ENCODE measurements at places on chromosomes 11 and 22.

- no peak for DNase-seq
Measured at GRCh38 chr22:35600476-35600875, 16.7 kb downstream of the MB start.

DNA sequence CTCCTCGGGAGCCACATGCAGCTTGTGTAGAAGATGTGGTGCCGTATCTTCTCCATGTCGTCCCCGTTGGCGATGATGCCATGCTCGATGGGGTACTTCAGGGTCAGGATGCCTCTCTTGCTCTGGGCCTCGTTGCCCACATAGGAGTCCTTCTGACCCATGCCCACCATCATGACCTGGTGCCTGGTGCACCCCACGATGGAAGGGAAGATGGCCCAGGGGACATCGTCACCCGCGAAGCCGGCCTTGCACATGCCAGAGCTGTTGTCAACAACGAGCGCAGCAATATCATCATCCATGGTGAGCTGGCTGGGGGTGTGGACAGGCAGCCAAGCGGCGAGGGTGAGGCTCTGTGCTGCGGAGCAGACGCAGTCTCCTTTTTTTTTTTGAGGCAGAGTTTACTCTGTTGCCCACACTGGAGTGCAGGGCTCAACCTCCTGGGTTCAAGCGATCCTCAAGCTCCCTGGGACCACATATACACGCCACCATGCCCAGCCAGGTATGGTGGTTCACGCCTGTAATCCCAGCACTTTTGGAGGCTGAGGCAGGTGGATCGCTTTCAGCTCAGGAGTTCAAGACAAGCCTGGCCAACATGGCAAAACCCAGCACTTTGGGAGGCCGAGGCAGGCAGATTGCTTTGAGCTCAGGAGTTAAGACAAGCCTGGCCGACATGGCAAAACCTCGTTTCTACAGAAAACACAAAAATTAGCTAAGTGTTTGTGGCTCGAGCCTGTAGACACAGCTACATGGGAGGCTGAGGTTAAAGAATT is 17.3 kb upstream of the EP300 start:
- no peak for DNase-seq

DNA sequence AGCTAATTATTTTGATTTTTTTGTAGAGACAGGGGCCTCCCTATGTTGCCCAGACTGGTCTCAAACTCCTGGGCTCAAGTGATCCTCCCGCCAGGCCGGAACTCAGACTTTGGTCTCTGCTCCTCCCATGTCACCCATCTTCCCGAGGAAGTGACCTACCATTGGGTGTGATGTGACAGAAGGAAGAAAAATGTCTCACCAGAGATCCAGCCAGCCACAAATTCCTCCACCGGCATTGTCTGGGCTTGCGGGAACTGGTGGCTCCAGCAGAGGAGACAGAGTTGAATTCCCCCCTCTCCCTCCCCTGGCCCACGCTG is 772 bp downstream of the SLC25A45 start:
- no peak for DNase-seq

DNA sequence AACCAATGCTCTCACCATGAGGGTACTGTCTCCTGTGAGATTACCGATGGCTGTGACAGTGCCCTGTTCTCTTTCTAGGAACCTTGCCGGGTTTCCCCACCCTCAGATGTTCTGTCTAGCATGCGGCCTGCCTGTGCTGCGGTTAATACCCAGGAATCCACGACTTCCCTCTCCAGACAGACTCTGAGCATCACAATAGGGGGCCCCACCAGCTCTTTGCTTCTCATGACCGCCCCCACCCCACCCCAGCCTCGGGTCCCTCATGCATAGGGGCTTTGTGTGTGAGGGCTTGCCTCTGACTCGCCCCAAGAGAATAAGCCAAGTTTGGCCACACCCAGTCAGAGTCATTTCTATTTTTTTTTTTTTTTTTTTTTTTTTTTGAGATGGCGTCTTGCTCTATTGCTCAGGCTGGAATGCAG is 10.3 kb downstream of the PARVG start:
- no peak for DNase-seq

GRCh38 chr22:28223826-28224225 is 304.8 kb upstream of the PITPNB start:
- no peak for DNase-seq

DNA sequence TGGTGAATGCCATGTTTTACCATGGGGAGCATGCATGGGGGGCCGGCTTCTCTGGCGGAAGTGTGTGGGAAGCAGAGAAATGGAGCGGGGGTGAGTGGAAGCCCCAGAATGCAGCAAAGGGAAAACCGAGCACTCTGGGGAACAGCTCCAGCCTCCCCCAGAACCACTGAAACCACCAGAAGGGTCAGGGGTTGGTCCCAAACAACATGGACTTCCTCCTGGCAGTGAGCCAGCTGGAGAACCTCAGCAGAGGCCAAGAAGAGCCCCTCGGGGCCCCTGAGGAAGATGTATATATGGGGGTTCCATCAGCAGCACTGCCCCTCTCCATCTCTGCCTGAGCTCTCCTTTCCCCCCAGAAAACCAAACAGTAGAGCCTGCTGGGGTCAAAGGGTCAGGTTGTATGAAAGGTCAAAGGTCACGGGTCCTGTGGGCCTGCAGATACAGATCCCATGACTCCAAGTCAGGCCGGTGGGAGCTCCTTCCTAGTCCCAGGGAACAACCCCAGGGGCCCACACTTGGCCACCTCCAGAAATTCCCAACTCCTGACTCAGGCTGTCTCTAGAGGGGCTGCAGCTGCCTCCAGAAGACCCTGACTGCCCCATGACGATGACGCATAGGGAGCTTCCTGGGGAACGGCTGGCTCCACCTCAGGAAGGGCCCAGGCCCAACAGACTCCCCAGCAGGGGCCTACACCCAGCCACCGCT is 48.5 kb upstream of the TIMP3 start:
- no peak for DNase-seq

DNA sequence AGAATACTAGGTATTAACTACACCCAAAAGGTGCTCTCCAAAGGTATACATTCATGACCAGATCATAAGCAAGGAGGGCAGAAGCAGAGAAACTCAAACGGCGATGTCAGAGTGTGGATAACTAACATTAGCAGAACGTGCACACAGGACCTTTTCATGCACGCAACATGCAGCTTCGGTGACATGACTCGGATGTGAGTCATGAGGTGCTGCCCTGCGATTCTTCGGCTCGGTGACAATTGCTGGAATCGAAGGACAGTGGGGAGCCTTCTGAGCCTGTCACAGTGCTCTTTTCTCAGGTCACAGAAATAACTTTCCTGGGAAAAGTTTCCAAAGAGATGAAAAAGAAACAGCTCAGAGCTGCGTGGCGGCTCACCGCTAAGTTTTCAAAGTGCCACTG is 418.5 kb upstream of the SYN3 start:
- no peak for DNase-seq

DNA sequence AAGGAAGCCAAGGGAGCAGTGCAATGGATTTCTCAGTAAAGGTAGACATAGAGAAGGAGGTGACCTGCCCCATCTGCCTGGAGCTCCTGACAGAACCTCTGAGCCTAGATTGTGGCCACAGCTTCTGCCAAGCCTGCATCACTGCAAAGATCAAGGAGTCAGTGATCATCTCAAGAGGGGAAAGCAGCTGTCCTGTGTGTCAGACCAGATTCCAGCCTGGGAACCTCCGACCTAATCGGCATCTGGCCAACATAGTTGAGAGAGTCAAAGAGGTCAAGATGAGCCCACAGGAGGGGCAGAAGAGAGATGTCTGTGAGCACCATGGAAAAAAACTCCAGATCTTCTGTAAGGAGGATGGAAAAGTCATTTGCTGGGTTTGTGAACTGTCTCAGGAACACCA is 6.6 kb downstream of the TRIM22 start:
- no peak for DNase-seq

GRCh38 chr22:46035742-46036557 is 59.0 kb upstream of the WNT7B start:
- peak; percentile 100 for DNase-seq

DNA sequence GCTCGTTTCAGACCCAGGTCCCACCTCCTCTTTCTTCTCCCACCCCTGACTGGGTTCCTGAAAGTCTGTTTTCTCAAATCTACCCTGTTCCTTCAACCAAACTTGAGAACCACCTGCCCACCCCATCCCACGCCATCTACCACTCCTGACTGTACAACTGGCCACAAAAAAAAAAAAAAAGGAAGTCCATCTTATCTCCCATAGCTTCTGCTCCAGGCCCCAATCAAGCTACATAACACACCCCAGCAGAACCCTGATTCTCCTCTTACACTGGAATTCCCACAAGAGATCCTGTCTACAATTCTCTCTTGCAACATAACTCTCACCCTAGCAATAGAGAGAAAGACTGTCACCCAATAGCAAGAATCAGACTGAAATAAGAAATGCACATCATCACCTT is 39.2 kb upstream of the CHST1 start:
- no peak for DNase-seq

GRCh38 chr22:46801331-46801811 is 38.9 kb downstream of the TBC1D22A start:
- no peak for DNase-seq

DNA sequence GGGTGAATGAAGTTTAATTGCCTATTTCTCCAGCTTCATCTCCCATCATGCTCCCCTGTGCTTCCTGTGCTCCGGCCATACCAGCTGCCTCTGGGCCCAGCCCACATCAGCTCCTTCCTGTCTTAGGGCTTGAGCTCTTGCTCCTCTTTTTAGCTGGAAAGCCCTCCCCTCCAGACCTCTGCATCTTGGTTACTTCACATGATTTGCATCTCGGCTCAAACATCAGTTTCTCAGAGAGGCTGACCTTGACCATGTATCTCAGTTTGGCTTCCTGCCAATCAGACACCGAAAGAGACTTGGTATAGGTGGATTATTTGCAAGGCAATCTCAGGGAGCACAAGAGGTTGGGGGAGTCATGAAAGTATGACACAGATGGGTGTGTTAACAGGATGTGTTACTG is 73.2 kb upstream of the TIMP3 start:
- DNase-seq, result no peak

- DNase-seq, result no peak
Measured at GRCh38 chr11:26332572-26332915, 614 bp downstream of the ANO3 start.

DNA sequence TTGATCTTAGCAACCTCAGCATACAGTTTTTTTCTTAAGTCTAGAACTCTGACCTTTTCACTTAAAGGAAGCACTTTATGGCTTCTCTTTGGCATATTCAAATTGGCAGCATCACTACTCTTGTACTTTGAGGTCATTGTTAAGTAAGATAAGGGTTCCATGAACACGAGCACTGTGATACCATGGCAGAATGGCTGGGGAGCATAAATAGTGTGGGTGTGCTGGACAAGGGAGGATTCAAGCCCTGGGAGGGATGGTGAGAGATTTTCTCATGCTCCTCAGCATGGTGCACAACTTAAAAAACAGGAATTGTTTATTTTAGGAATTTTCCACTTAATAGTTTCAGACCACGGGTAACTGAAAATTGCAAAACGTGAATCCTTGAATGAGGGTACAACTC is 111.4 kb downstream of the ATXN10 start:
- no peak for DNase-seq

- peak; percentile 41 for DNase-seq
Measured at GRCh38 chr11:93542811-93543229, 371 bp downstream of the SMCO4 start.

- no peak for DNase-seq
Measured at GRCh38 chr11:848380-848931, 5.8 kb downstream of the TSPAN4 start.

DNA sequence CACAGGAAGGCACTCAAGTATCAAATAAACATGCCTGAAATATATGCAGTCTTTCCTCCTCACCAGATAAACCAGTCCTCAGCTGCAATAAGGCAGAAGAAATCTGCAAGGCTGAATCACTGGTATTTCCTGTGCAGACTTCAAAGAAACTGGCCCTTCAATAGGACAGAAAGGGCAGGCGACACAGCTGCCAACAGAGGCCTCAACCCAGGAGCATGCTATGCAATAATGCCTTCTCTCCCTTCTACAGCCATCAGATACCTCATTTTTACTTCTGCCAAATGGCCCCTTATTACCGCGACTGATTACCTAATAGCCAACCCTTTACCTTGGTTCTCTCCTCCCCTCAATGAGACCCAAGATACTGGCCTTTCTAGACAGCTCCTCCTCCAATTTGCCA is 8.0 kb downstream of the NUMA1 start:
- DNase-seq, result no peak

DNA sequence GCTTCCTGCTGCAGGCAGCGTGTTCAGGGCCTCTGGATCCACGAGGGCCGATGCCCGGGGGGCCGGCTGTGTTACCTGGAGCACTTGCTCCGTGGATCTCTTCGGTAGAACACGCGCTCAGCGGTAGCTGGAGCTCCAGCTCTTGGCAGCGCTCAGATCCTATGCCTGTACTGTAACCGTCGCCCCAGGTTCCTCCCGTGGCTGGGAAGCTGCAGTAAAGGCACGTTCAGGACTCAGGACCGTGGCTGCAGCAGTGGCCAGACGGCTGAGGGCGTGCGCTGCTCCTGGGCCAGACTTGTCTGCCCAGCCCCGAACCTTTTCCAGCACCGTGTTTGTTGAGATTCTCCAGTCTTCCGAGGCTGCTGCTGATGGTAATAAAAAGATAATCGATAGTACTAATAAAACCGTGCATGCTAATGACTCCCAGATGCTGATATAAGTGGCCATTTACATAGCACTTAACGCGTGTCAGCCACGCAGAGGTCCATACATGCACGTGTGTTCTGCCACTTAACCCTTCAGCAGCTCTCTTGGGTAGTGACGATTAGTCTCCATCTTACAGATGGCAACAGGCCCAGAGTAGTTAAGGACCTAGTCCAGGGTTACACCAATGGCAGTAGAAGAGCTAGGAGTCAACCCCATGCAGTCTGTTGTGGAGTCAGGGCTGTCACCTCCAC is 1.4 kb downstream of the MOV10L1 start:
- DNase-seq, result no peak

- peak; percentile 69 for DNase-seq
Measured at GRCh38 chr11:17504330-17505107, 27.9 kb upstream of the ABCC8 start.

- no peak for DNase-seq
Measured at GRCh38 chr22:36862251-36863242, 1.7 kb downstream of the NCF4 start.

- DNase-seq, result no peak
Measured at GRCh38 chr11:66020212-66020611, 6.1 kb downstream of the CATSPER1 start.

DNA sequence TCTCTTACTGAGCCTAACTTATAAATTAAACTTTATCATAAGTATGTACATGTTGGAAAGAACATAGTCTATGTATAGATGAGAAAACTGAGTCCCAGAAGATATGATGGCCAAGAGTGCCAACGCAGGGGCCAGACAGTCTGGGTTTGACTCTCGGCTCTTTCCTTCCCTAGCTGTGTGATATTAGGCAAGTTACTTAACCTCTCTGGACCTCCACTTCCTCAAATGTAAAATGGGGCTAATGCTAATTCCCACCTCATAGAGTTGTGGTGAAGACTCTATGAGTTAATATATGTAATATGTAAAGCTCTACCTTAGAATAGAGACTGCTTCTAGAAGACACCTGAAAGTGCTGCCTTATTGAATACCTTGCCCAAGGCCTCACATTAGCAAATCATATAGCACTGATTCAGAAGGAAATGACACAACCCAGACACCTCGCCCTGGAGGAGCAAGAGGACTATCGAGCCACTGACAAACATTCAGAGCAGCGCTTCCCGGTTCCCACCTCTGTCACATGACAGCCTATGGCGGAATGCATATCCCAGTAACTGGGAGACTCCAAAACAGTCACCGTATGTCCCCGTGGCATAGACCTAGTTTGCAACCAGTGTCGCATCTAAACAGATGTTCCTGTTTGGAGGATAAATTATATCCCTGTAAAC is 11.3 kb upstream of the CCDC86 start:
- DNase-seq, result no peak

Measured in substantia nigra (tissue), 51 donors.